ENCODE measurements at places on chromosomes 2 and 18. TPM values are rescaled to one million over a fixed set of nuclear protein-coding genes. Genes with fewer than 3 reads are reported as not detected.

Gene UGT1A1
- total RNA-seq = 0.83 TPM

Gene VIT
- not detected for total RNA-seq

Gene FOXI3
- not detected for total RNA-seq

Gene PTH2R
- total RNA-seq = not detected

Gene KIF5C
- 0.42 TPM for total RNA-seq

Measured in A549 treated with RU486 at 1 μM for 4 hours (cell line).